Stimulated activated CD4-positive, alpha-beta T cell treated with anti-CD3 and anti-CD28 coated beads, Interleukin-12 subunit alpha, Interleukin-12 subunit beta, amount 100 ng/mL, for 24 hours (primary cell): ENCODE measurements at places on chromosomes 16 and 17.
A peak's percentile ranks its signal among the peaks of the same experiment; 100 is the strongest.

- DNase-seq: no peak
These were observed 14.4 kb upstream of the ATP2A3 start for GRCh38 chr17:3978421-3979289.

DNA sequence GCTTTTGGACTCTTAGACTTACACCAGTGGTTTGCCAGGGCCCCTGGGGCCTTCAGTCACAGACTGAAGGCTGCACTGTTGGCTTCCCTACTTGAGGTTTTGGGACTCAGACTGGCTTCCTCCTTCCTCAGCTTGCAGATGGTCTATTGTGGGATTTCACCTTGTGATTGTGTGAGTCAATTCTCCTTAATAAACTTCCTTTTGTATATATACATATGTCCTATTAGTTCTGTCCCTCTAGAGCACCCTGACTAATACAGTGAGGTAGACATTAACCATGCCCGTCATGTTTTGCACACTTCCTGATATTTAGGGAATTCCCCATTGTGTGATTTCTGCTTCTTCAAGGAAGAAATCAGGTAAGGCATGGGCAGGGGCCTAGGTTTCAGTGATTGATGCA, 147.8 kb upstream of the CA10 start:
- DNase-seq: no peak

GRCh38 chr17:2049333-2050299, 5.3 kb upstream of the HIC1 start:
- DNase-seq: peak; percentile 70

GRCh38 chr17:30905742-30906100, 317 bp downstream of the TEFM start:
- no peak for DNase-seq

GRCh38 chr17:36972186-36972700, 23.5 kb downstream of the AATF start:
- DNase-seq: no peak

DNA sequence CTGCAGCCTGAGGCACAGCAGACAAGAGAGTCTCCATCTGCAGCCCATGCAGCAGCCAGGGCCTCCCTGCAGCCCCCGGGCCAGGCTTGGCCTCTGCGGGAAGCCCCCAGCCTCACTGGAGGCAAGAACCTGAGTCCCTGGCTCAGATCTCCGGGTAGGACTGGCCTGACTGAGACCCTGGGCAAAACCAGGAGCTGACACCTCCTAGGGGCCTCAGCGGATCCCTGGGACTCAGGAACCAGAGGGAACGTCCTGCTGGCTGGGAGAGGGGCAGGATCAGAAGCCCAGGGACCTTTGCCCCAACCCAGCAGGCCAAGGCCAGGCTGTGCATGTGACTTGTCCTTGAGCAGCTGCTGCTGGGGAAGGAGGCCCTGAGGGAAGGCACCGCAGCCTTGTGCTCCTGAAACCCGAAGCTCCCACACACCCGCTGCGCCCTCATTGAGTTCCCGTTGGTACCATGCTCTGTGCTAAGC, 1.7 kb upstream of the PRSS21 start:
- DNase-seq: no peak

DNA sequence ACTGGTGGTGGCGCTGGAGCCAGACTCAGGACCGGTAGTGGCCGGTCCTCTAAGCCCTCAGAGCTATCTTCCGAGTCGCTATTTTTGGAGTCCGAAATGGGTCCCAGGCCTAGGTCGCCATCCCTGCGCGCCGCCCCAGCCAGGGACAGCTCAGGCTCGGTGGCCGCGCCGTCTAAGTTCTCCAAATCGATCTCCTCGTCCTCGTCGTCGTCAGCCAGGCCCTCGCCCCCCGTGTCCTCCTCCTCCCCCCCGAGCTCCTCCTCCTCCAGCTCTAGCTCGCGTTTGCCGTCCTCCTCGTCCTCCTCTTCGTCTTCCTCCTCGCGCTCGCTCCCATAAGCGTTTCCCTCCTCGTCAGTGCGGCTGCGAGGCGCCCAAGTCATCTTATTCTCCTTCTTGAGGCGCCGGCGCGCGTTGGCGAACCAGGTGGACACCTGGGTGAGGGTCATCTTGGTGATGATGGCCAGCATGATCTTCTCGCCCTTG, 1.6 kb downstream of the IRX3 start:
- DNase-seq: no peak

GRCh38 chr16:22050963-22051362, 41.4 kb upstream of the VWA3A start:
- DNase-seq: no peak

GRCh38 chr16:588639-588888, 1.3 kb upstream of the RAB40C start:
- DNase-seq: no peak

- no peak for DNase-seq
These were observed 64.9 kb downstream of the MPHOSPH6 start for GRCh38 chr16:82105107-82105506.

DNA sequence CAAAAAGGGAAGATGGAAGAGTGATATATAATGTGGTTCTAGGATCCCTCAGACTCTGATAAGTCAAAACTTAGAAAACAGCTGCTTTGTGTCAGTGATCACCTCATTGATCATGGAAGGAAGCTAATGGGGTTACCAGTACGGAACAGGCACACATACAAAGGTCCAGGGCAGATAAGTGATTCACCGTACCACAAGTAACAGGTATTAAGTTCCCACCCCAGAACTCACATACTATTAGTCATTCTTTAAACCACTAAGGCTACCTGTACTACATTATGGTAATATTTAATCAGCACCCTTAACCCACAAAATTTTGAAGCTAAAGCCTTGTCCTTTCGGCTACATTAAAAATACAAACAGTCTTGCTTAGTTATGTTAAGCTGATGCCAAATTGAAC, 17.4 kb downstream of the RNF43 start:
- no peak for DNase-seq

GRCh38 chr16:86843812-86844211, 265.5 kb downstream of the FOXL1 start:
- DNase-seq: no peak

DNA sequence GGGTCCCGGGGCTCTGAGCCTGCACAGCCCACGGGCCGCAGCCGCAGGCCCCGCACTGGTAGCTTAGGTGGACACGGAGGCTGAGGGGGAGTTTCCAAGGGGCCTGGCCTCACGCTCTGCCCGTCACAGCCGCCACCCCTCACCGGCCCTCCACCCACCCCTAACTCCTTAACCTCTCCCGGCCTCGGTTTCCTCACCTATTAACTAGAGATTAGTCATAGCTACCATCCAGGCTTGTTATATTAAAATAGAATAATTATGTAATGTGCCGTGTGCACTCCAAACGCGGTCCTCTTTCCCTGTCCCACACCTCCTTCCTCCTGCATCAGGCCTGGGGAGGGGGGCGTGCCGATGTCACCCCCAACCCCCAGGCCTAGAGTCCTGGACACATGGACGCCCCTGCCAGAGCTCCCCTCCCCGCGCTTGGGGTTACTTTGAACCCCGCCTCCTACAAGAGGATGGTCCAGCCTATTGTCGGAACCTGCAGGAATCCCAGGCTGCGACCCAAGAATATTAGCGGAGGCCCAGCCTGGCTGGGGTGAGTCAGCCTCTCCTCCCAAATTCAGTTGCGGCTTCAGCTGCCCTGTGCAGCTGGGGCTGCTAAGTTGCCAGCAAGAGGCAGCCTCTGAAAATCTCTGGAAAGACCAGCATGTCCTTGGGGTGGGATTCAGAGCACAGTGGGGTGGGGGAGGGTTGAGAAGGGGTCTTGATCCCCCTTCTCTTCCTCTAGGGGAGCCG, 17.3 kb downstream of the SOCS3 start:
- DNase-seq: no peak

DNA sequence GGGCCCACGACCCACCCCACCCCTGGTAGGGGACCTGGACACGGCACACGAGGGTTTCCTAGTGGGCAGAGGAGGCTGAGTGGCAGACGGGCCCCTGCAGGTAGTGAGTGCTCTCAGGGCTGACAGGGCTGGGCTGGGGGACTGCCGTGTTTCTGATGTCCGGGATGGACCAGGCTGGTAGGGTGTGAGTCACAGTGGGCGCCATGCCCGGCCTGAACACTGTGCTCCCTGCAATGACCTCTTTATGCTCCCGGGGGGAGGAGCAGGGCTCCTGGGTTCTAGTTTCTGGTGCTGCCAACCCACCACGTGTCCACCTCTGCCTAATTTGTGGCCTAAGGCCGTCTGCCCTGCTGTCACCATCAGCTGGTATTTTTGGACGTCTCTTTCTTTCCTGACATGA, 26.3 kb downstream of the ARHGAP23 start:
- no peak for DNase-seq

- no peak for DNase-seq
These were observed 201.6 kb upstream of the C17orf78 start for GRCh38 chr17:37174205-37174604.

DNA sequence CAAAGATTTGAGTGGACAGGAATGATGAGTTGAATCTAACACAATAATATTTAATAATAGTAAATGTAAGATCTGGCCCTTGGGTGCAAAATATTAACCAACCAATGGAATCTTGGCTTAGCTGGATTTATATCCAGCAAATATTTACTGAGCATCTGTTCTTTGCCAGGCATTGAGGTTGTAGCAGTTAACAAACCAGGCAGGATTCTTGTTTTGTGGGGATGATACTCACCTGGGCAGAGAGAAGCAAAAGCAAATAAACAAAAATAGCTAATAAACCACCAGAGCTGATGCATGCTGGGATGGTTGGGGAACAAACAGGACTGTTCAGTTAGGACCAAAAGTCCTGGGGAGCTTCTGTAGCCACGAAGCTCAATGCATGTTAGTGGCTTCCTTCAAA, 84.1 kb upstream of the CDH13 start:
- DNase-seq: no peak

DNA sequence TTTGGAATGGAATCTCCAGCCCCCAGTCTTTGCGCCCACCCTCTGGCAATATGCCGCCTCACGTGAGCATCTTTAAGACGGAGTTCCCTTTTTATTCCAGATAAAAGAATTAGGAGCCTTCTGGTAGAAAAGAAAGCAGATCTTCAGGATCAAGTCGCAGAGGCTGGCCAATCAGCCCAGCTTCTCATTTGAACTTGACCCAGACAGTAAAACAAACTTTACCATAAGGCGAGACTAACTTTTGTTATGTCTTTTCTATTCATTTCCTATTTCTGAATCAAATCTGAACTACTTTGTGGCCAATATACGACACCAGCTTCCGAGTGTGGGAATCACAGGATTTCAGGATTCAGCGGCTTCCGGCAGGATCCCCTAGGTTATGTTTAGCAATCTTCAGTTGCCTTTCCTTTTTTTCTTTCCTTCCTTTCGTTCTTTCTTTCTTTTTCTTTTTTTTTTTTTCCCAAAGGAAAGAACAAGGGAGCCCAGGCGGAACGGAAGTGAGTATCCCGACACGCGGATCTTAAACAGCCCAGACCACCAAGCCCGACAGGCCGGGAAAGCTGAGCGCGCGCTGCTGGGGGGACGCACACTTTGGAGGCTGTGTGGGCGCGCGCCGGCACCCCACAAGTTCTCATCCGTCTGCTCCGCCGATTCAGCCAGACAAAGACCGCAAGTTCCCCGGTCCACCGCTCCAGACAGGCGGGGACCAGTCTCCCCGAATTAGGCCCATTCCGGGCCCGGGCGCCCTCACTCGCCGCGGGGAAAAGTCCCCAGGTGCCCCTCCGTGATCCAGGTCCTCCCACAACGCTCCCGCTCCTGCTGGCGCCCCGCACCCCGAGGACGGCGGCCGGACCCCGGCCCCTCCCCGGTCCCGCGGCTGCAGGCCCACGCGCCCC, 633 bp downstream of the TBC1D16 start:
- DNase-seq: peak; percentile 11

DNA sequence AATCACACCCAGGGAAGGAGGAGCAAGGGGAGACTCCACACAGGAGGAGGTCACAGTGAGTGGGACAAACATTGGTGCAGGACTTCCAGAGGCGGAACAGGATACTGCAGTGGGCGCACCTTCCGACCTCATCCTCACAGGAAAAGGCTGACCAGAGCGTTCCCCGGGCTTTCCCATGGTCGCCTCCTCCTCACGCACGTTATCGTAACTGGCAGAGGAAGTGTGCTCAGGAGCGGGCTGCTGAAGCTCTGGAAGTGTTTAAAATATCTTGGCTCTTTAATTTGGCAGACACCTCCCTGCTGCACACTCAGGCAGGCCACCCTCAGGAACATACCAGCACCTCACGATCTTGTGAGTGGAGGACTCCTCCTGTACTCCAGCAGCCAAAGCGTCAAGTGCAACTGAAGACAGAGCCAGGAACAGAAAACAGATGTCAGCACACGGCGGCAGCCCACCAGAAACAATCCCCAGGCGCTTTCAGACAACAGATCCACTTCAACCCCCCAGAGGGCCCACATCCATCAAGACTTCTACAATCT, 17.5 kb downstream of the FANCA start:
- DNase-seq: no peak
